Activated T-helper 1 cell treated with anti-CD3 and anti-CD28 coated beads, Interleukin-12 subunit alpha, Interleukin-12 subunit beta, Interleukin-2, Interleukin-4 antibody, amounts not matched to agents 30 ng/mL and 10 ng/mL and 1 ng/mL, durations not matched to agents 14 hours and 24 hours and 36 hours (primary cell): ENCODE measurements at places on chromosomes 6 and 20. TPM values are rescaled to one million over a fixed set of nuclear protein-coding genes. Genes with fewer than 3 reads are reported as not detected.

Gene SERPINB6
- total RNA-seq, result 33.7 and 34.9 TPM in 2 replicates

- DNase-seq, result no peak
These were observed 1156.9 kb upstream of the MAP3K7 start for GRCh38 chr6:91743756-91744155.

Gene BTNL2
- total RNA-seq, result not detected in 2 replicates

- no peak for DNase-seq
These were observed 1.0 kb upstream of the LY6G6D start for GRCh38 chr6:31713991-31714684.

DNA sequence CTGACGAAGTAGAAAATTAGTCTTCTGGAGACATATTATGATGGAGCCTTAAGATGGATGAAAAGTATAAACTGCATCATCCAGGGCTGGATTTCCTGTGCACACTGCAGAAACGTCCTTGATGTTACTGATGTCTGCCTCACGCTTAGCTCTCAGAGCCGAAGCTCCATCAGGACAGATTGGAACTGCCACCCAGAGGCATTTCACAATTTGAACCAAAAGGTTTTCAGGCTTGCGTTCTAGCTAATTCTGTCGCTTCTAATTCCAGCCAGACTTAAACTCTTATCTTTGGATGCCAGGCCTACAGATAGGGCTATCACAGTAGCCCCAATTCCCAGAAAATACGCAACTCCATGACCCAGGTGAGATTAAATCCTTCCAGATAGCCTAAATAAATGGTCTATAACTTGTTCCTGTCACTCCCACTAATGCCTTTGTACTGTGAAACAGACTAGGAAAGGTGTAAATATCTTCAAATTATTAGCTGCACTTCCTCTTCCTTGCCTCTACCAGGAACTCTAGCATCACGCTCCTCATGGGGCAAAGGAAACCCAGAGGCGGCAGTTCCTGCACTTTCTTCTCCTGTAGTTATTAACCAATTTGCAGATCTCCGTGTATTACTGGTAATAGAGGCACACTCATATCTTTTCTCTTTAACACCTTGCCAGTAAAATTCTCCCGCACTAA is 634.6 kb downstream of the PRKN start:
- no peak for DNase-seq

DNA sequence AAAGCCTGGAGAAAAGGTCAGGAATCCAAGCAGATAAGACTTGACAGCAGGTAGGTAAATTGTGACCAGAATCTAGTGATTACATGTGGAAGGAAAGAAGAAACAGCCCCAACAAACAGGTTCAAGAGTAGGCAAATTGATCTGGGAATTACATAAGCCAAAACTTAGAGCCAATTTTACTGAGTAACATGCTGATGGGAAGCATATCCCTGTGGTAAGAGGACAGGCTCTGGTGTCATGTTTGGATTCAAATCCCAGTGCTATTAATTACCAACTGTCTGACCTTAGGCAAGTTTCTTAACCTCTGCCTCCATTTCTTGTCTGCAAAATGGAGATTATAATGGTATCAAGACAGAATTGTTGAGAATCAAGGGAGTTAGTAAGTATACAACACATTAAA is 20.4 kb downstream of the MCM9 start:
- DNase-seq, result no peak

Gene BPIFB2
- total RNA-seq, result not detected in 2 replicates

Gene COL9A3
- total RNA-seq, result not detected in 2 replicates

DNA sequence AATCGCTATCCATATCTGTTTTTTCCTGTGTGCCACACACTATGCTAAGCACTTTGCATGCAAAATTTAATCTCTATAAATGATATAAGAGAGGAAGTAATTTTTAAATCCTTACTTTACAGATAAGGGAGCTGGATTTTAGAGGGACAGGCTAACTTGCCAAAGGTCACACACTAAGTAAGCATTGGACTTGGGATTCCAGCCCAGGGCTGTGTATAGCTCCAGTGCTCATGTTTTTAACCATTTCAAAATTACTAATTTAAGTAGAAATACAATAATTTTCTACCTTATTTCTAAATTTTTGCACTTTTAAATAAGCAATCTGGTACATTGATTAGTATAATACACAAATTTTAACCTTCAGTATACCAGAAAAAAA is 144.6 kb downstream of the UST start:
- DNase-seq, result no peak

Gene SYCP2
- total RNA-seq, result 4.8 and 5.1 TPM in 2 replicates

Gene PRR18
- not detected in 2 replicates for total RNA-seq

GRCh38 chr6:116244284-116244683 is 9.6 kb downstream of the TSPYL4 start:
- DNase-seq, result no peak

Gene SUMO4
- 11.6 and 12.0 TPM in 2 replicates for total RNA-seq

DNA sequence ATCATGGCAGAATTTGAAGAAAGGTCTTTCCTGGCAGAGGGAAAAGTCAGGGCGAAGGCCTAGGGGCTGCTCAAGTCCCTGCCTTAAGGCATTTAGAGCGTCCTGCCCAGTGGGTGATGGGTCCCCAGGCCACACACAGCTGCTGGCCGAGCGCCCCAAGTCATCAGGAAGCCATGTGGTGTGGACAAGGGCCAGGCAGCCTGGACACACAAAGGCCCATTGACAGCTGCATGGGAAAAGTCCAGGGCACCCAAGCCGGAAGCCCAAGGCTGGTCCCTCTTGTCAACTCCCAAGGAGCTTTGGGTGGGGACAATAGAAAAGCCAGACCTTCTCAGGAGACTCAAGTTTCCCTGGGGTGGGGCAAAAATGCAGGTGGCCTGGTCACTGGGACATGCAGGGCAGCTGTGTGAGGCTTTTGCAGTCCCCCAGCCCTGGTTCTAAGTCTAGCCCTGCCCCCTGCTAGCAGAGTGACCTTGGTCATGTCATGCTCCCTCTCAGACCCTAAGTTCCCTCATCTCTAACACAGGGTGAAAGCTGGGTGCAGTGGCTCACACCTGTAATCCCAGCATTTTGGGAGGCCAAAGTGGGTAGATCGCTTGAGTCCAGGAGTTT is 44.3 kb upstream of the PTGIS start:
- no peak for DNase-seq

DNA sequence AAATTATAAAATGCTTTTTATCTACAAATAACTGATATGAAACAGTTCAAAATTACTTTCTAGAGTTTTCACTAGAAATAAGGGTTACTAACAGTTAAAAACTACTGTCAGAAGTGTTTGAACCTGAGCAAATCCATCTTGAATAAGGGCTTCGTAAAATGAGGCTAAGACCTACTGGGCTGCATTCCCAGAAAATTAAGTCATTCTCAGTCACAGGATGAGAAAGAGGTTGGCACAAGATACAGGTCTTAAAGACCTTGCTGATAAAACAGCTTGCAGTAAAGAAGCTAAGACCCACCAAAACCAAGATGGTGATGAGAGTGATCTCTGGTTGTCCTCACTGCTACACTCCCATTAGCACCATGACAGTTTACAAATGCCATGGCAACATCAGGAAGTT is 93.7 kb downstream of the PLG start:
- DNase-seq, result no peak

GRCh38 chr6:32854376-32855178 is 585 bp downstream of the PSMB9 start:
- DNase-seq, result peak; percentile 67

DNA sequence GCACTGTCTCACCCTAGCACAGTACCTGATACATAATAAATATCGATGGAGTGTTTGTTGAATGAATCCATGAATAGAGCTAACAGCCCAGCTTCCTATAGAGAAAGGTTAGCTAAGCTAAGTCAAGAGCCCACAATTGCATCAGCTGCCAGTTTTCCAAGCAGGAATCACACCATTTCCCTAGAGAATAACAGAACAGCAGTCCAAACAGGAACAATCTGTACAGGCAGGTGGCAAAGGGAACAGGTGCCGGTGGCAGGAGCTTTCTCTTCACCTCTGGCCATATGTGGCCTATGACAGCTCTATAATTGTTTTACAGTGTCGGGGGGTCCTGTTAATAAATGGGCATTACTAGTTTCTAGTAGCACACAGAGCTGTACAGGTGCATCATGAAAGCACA is 38.8 kb downstream of the ISM1 start:
- no peak for DNase-seq

DNA sequence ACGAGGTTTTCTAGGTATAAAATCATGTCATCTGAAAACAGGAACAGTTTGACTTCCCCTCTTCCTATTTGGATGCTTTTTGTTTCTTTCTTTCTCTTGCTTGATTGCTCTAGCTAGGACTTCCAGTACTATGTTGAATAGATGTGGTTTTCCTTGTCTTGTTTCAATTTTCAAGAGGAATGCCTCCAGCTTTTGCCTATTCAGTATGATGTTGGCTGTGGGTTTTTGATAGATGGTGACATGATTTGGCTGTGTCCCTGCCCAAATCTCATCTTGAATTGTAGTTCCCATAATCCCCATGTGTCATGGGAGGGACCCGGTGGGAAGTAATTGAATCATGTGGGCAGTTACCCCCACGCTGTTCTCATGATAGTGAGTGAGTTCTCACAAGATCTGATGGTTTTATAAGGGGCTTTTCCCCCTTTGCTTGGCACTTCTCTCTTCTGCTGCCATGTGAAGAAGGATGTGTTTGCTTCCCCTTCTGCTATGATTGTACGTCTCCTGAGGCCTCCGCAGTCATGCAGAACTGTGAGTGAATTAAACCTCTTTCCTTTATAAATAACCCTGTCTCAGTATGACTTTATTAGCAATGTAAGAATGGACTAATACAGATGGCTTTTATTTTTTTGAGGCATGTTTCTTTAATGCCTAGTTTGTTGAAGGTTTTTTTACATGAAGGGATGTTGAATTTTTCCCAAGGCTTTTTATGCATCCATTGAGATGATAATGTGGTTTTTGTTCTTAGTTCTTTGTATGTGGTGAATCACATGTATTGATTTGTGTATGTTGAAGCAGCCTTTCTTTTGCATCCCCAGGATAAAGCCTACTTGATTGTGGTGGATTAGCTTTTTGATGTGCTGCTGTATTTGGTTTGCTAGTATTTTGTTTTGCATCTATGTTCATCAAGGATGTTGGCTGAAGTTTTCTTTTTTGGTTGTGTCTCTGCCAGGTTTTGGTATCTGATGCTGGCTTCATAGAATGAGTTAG is 239.1 kb downstream of the THBS2 start:
- no peak for DNase-seq

DNA sequence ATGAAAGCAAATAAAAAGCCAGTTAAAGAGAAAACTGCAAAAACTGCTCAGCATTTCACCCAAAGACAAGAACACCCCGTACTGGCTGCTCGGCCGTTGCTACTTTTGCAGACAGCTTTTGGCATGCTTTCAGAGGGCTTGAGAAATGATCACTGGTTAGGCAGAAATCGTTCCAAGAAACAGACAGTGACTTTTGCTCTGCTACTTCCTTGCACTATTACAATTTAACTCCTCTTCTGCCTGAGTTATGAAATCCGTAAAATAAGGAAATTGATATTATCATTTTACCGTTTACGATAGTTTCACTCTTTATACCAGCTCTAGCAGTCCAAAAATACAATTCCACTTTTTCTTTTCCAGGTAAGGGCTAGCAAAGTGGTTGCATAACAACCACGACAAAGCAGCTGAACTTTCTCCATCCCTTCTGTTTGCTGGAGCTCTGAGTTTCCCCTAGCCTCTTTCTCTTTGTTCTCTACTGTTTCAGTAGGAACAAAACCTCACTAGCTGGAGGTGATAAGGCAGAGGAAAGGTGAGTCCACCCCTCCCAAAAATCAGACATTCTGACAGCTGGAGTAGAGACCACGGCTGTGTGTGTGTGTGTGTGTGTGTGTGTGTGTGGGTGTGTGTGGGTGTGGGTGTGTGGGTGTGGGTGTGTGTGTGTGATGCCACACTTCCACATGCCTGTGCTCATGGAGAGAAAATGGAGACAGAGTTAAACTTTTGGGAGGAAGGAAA is 191.8 kb upstream of the RREB1 start:
- no peak for DNase-seq

GRCh38 chr6:23002044-23002619 is 432.8 kb downstream of the HDGFL1 start:
- no peak for DNase-seq

- no peak for DNase-seq
These were observed 35.1 kb downstream of the EYS start for GRCh38 chr6:65671922-65672321.

DNA sequence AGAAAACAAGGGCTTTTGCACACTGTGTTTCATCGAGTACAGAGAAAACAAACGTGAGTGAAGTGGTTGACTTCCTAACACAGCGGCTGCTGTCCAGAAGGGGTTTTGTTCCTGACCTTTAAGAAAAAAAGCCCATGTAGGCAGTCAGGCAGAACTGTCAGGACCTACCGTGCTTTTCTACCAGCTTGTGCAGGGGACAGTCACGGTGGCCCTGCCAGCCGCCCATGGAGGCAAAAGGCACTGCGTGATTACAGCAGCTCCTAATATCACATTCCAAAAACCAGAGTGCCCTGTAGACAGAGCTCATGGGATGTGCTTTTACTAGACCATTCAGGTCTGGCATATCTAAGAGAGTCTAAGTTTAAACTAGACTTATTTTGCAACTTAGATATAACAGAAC is 12.2 kb downstream of the TNFAIP3 start:
- no peak for DNase-seq

GRCh38 chr6:1227935-1228753 is 83.8 kb upstream of the FOXQ1 start:
- DNase-seq, result no peak

GRCh38 chr6:52801188-52801841 is 2.3 kb downstream of the GSTA1 start:
- no peak for DNase-seq

Gene PIGU
- total RNA-seq, result 24.8 and 25.9 TPM in 2 replicates

GRCh38 chr6:1203546-1203945 is 108.4 kb upstream of the FOXQ1 start:
- no peak for DNase-seq

Gene CPXM1
- total RNA-seq, result 0.31 and 0.76 TPM in 2 replicates

Gene SNAP91
- total RNA-seq, result not detected in 2 replicates

DNA sequence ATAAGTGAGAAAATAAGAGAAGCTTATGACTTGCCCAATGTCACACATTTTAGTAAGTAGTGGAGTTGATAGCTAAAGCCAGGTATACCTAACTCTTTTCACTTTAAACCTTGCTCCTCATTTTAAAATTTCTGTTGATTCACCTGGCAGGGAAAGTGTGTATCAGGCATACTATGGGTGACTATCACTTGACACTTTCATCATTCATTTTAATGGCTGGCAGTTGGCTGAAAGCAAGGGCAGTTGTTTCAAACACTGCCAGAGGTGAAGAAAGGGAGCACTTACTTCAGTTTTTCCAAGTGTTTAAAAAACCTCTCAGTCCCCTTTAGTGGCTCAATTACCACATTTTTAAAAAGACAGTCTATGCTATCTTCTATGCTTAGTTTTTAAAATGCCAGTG is 78.2 kb upstream of the EMILIN3 start:
- no peak for DNase-seq

DNA sequence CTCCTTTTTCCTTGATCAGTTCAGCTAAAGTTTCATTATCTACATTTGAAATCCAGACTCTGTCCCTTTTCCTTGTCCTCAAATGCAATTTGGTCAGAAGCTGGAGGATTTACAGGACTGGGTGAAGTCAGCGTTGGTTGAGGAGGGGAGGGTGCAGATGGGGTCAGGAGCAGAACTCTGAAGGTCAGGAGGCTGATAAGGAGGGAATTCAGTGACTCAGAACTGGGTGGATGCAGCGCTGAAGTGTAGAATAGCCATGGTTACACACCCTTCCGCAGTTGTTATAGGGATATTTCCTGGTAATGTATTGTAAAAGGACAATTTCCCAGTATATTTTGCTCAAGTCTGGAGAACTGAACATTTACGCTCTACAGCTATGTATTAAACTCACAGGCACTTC is 133.1 kb upstream of the FOXA2 start:
- DNase-seq, result no peak
